ENCODE measurements at places on chromosomes 7 and 10. TPM values are rescaled to one million over a fixed set of nuclear protein-coding genes. Genes with fewer than 3 reads are reported as not detected.
A peak's percentile ranks its signal among the peaks of the same experiment; 100 is the strongest.

OPN1SW gene
- total RNA-seq: not detected

FGFBP3 gene
- total RNA-seq: 73.9 TPM

STEAP1B gene
- total RNA-seq: 13.9 TPM

- H3K4me3 ChIP-seq: no peak overlapping the region
- H3K27me3 ChIP-seq: no peaks in the 10 kb centered on the region
These were observed 22.4 kb upstream of the GDF10 start for GRCh38 chr10:47277352-47278151.

GRCh38 chr10:75512203-75512933 is 80.9 kb downstream of the LRMDA start:
- H3K36me3 ChIP-seq: no peaks in the 10 kb centered on the region
- DNase-seq: peak; percentile 60
- H3K4me3 ChIP-seq: no peak overlapping the region
- H3K27ac ChIP-seq: no peak overlapping the region
- H3K27me3 ChIP-seq: no peaks in the 10 kb centered on the region

Data from GM23338 (cell line).